Omental fat pad (tissue), 4 donors: ENCODE measurements at places on chromosomes 12 and 14.

GRCh38 chr12:119938049-119938667 lies 50.9 kb upstream of the BICDL1 start:
- peak; percentile 40 for DNase-seq

DNA sequence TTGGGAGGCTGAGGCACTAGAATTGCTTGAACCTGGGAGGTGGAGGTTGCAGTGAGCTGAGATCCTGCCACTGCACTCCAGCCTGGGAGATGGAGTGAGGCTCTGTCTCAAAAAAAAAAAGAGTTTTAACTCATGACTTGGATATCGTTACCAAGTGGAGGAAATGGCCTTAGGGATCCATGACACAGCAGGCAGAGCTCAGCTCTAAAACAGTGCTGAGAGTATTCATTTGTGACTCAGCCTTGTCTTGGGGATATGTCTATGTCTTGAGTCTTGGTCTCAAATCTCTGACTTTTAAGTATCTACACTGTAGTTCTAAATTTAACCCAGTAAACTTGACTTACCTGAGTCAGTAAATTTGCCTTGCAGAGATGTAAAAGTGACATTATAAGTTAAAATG lies 8.8 kb upstream of the PEX5 start:
- no peak for DNase-seq

DNA sequence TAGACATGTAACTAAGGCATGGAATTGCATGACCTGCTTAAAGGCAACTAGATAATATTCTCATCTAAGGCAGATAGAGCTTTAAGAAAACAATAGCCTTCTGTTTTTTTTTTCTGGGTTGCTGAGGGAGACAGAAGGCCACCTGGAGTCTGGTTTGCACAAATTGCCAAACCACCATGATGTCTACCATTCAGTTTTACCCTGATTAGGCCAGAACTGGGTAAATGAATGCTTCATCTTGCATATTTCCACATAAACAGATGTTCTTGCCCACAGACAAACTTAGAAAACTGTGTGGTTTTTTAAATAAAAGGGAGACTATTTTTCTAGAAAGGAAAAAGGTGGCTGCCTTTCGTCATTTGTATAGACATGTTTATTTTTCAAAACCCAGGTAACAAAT lies 278.7 kb upstream of the PRICKLE1 start:
- DNase-seq = no peak

GRCh38 chr12:132364348-132364902 lies 35.0 kb upstream of the GALNT9 start:
- DNase-seq = no peak

- no peak for DNase-seq
These were observed 208.8 kb upstream of the EEA1 start for GRCh38 chr12:93137656-93138612.

DNA sequence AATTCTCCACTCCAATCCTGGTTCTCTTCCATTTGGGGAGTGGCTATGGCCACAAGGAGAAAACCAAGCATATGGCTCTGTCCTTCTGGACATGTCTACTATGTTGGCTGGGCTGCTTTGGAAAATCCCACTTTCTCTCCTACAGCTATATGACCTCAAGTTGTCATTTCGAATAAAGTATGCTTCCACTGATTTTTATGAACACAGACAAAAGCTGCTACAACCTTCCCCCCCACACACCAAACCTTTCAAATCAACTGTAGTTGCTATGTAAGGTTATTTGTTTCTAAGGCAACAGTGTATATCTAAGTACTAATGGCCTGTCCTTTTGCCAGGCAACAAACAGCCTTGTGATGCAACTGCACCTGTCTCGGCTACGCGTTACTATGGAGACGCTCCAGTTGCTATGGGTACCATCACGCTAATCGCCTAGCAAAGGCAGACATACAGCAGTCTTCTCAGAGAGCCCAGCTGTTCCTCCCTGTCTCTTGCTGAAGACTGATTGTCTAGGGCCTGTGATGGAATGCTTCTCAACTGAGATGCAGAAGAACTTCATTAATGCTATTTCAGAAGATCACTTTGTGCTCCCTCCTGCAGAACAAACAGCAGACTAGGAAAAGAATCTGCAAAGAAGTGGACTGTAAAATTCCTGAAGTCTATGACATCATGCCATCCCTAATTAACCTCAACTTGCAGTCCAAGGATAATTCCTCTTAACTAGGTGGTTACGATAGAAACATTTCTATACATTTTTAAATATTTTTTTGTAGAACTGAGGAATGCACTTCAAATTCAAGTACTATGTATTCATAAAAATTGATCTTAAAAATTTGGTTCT lies 67.6 kb downstream of the FOXN3 start:
- no peak for DNase-seq

GRCh38 chr14:26412421-26412820 lies 185.4 kb downstream of the NOVA1 start:
- no peak for DNase-seq

DNA sequence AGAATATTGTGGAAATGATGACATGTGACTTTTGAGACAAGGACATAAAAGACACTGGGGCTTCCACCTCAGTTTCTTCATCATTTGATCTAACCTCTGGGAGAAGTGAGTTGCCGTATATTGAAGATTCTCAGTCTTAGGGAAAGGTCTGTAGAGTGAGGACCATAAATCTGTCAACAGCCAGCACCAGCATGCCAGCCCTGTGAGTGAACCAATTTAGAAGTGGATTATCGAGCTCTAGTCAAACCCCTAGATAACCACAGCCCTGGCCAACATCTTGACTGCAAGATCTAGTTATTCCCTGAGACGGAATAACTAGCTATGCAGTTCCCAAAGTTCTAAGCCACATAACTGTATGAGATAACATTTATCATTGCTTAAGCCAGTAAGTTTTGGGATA lies 108.8 kb upstream of the PTPRR start:
- DNase-seq = no peak

GRCh38 chr14:52703225-52703624 lies 3.8 kb upstream of the PSMC6 start:
- DNase-seq = no peak

DNA sequence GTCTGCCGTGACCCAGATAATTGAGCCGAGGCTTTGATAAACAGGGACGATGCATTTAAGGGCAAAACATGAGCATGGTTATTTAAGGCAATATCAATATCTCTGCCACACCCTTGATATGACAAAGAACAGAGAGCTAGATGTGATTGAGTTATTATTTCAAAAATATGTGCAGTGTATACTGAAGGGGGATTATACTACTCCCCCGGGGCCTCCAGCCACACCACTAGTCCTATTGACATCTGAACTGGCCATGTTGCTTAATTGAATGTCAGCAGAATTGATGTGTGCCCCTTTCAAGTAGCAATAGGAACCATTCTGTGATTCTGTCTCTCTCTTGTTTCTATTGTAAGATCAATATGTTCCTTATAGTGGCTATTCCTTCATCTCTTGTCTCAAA lies 794.8 kb upstream of the SEL1L start:
- DNase-seq = no peak

GRCh38 chr12:109098183-109098604 lies 797 bp downstream of the UNG start:
- peak; percentile 39 for DNase-seq

DNA sequence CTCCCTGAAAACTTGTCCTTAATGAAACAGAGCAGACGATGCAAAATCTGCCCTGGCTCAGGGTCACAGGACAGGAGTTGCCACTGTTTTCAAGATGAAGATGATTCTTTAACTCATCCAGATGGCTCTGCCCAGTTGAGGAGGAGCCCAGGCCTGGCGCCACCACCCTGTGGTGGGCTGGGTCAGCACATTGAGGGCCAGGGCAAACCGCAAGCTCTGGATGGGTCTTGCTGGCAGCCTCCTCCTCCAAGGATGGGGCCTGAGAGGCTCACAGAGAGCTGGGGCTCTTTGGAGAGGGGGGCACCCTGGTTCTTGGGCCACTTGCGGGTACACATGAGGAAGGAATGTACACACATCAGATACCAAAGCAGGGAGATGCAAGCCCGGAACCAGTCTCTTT lies 158.2 kb downstream of the NUAK1 start:
- no peak for DNase-seq

- no peak for DNase-seq
These were observed 41.1 kb downstream of the ACSM4 start for GRCh38 chr12:7344833-7345606.

DNA sequence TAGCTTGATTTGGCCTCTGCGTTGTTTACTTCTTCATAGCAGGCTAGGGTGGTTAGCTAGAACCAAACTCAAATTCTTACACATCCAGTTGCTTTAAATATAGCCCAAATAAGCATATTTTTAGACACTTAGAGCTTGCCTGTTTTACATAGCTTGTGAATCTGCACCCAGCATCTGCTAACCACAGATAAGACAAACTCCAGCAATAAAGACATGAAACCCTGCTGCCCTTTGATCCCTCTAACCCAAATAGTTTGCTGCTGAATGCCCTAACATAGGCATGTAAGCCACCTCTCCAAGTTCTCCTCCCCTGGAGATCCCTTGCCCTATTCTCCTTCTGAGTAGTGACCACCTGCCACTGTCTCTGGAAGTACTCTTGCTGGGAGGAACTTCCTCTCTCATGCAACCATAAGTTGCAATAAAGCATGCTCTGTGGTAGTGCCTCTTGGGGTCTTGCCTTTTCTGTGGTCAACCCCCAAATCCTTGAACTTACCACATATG lies 185.6 kb downstream of the TMEM117 start:
- no peak for DNase-seq

- DNase-seq = no peak
These were observed 115.7 kb downstream of the RFLNA start for GRCh38 chr12:124410354-124411175.
